ENCODE measurements at places on chromosomes 4 and X.

DNA sequence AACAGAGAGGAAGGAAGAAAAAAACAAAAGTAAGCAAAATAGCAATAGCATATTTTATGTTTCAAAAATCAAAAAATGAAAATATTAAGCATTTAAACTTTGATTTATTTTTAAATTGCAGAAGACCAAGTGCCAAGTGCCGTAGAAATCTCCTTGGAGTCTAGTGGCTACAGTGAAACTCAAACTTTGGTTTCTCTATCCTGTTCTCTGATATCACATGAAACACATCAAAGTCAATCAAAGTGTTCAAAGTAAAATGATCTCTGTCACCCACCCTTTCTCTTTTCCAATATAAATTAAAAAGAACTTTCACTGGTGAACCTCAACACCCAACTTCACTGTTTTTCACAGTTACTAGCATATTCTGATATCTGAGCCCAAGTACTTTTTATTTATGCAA is 81.1 kb downstream of the HADH start:
- DNase-seq = no peak

DNA sequence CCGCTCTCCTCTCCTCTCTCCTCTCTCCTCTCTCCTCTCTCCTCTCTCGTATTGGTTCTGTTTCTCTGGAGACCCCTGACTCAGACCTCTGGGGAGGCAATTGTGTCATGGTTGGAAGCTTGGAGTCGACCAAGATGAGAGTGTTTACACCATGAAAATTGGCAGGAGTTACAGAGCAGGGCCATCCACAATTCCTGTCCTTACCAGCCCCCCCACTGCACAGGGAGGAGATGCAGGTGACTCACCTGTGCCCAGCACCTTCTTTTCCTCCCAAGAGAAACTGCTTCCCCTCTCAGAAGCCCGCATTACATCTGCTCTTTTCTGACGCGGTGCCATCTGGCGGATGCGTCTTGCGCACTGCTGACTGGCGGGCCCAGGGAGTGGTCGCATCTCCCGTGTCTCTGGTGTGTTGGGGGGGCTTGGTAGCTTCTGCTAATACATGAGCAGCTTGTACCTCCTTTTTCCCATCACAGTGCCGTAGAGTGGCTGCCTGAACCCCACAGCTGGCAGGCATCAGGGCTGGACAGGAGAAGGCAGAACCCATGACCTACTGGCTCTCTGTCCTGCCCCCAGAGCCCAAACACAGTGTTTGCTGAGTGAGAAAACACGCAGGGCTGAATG is 31.4 kb upstream of the GPR78 start:
- DNase-seq = no peak

GRCh38 chr4:145937971-145938611 is 532 bp downstream of the ZNF827 start:
- DNase-seq = no peak

DNA sequence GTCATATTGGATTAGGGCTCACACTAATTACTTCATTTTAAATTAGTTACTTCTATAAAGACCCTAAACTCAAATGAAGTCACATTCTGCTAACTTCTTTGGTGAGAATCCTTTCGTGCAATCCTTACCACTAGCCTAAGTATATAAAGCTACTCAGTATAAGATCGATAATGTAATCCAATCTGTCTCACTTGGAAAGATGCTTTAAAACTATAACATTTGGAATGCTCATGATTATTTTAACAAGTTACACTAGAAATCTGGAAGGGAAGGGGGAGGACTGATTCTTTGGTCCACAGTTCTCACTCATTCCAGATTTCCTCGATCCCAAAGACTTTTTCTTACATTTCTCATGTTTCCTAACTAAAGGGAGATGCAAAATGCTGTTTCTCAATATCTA is 336.4 kb upstream of the SLIT2 start:
- DNase-seq = no peak

- DNase-seq = no peak
Observed at GRCh38 chr4:47469951-47470350, 6.4 kb upstream of the COMMD8 start.

DNA sequence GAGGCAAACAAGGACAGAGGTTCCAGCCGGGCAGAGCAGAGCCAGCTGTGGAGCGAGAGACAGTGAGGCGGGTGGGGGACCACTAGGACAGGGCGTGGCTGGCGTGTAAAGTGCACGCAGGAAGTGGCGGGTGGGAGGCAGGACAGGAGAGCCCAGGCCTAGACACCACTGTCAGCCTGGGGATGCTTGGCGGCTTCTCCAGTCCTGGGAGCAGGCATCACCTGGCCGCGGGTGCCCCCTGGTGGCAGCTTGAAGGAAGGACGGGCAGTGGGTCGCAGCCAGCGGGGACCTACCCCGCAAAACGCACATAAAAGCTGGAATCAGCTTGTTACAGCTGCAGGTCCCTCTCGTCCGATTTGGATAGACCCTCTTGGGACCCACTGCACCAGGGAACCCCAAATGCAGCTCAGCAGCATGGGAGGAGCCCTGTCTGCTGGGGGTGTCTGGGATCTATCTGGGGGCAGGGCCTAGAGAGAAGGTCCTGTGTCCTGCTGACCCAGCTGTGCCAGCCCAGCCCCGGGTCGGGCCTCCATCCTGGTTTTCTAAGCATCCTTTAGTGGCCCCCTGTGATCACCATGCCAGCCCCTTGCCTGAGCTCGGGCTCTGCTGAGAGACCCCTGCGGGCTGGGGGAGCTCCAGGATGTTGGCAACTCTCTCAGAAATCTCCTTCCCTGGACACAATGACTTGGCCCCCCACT is 57.7 kb downstream of the WFS1 start:
- peak; percentile 48 for DNase-seq

DNA sequence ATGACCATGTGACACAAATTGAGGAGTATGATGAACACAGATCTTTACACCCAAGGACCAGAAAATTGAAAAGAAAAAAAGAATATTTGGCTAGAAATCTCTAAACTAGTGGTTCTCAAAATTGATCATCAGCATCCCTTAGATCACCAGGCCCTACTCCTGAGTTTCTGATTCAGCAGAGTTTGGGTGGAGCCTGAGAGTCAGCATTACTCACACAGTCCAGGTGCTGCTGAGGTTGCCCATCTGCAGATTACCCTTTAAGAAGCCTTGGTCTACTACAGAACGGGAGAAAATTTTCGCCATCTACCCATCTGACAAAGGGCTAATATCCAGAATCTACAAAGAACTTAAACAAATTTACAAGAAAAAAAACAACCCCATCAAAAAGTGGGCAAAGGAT is 182.8 kb downstream of the MOSPD2 start:
- no peak for DNase-seq

DNA sequence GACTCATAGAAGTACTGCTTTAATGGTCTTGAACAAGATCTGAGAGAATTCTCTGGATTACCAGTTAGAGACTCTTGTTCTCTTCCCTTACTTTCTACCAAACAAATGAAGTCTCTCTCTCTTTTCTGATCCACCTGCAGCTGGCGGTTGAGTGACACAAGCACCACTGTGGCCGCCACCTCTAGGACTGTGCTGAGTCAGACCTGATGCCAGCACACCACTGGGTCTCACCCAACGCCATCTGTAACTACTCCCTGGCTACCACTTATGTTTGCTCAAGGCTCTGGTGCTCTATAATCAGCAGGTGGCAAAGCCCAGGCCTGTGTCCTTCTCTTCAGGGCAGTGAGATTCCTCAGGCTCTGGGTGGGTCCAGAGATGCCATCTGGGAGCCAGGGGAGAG is 1173.5 kb downstream of the RPA4 start:
- no peak for DNase-seq

DNA sequence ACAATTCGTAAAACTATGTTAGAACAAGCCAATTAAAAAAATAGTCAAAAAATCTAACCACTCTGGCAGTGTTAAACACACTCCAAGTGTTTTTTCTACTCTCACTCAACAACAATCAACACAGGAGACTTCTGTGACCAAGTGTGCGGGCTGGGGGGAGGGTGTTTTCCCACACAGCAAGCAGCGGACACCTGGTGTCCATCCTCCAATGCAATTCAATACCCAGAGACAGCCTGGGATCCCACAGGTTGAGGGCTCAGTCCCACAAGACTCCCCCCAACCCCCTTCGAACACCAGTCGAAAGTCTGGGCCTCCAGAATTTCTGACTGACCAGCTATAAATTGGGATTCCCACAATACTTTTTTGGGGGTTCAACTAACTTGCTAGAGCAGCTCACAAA is 8.3 kb upstream of the PIM2 start:
- no peak for DNase-seq

DNA sequence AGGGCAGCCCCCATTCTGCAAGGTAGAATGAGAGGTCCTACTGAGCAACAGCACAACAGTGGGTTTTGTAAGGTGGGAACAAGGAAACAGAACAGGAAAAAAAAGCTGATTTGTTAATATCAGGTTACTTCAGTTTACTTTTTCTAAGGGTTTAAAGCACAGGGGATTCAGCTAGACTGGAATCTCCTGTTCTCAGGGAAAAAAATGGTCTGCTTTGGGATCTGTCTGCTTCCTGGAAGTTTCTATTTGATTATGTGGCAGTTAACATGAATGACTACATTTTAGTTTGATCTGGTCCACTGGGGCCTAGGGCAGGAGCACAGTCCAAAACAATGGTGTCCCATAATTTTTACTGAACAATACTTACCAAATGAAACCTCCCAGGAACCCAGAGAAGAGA is 104.6 kb downstream of the FBXW7 start:
- DNase-seq = no peak

- no peak for DNase-seq
Observed at GRCh38 chrX:16433021-16433420, 216.9 kb upstream of the S100G start.

DNA sequence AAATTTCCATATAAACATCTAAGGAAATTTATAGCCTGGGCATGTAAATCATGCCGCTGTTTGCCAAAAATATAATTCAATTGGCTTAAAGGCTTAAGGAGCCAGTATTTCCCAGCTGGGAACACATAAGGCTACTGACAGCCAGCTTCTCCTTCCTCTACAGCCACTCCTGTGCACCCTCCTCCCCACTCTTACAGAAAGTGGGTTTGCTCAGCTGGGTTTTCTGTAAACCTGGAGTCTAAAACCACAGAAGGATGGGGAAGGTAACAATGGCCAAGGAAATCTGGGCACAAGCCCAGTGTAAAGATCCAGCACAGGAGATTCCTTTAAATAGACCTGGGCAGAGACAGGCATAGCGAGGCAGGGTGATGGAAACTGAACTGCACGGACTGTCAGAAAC is 18.5 kb downstream of the ACSL1 start:
- no peak for DNase-seq

DNA sequence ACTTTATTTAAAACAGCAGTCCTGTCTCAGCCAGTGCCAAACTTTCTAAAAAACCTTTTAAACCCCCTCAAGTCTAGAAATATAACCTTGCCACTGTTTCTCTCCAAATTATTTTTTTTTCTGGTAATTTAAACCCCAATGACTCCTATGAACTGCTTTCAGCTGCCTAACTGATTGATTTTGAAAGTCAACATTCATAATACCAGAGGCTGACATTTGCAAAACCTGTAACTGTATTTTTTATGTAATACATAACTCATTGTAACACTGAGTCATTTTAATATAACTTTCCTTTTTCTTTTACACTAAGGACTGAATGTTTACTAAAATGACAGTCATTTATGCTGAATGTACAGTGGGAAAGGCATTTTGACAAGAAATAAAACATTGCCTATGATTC is 19.1 kb upstream of the EGFL6 start:
- no peak for DNase-seq

DNA sequence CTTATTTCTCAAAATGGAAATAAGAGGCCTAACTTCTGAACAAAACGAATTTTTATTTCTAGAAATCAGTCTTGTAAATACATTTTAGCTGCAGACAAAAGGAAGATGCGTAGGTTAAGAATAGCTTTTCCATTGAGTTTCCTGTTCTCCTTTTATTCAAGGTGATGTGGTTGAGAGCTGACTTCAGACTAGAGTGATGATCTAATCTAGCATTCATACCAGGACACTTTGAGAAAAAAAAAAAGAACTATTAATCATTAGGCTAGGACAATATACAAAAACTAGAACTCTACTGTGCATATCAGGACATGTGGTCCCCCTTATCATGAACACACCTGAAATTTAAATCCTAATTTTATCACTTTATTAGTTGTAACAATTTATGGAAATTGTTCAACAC is 884.5 kb upstream of the EPHA5 start:
- DNase-seq = no peak

- no peak for DNase-seq
Observed at GRCh38 chr4:162644346-162644745, 480.5 kb upstream of the FSTL5 start.

DNA sequence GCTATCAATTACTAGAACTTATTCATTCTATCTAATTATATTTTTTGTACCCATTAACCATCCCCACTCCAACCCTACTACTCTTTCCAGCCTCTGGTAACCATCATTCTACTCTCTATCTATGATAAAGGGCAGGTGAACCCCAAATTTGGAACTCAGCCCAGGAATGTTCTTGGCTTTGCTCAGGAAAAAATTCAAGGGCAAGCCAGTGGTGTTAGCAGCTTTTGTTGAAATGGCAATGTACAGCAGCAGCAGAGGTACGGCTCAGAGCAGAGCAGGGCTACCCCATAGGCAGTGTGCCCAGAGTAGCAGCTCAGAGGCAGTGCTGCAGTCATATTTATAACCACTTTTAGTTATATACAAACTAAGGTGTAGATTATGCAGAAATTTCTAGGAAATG is 138.2 kb downstream of the RNF150 start:
- DNase-seq = no peak

DNA sequence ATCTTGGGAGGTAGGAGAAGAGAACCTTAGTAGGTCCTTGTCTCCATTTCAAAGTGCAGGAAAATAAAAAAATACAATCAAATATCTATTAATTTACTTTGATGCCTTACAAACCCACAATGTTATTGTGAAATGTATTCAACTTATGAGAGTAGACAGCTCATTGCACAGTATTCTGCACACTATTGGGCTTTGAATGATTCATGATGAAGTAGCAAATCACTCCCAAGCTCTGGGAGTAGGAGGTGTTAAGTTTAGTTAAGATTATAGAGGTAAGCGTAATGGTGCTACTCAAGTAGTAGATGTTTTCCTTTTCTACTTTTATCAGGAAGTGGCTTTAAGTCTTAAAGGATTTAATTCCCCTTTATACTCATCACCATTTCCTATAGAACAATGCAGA is 32.8 kb upstream of the TMPRSS11A start:
- no peak for DNase-seq

DNA sequence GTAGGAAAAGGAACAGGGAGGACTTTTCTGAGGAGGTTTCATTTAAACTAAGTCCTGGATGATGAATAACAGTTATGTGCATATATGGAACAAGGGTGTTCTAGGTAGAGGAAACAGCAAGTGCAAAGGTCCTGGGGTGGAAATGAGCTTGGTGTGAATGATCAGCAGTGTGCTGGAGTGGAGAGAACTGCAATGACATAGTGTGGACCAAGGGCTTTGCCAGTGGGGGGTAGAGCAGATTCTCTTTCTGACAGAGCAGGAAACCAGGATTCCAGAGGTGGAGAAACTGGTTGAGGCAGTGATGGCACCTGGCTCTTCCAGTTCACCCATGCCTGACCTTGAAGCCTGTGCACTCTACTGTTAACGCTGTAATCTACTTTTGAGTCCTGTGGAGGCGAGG is 1.7 kb downstream of the PPP1R3F start:
- no peak for DNase-seq

Measured in stimulated activated CD4-positive, alpha-beta T cell treated with anti-CD3 and anti-CD28 coated beads, Interleukin-1b, Interleukin-23, amount 100 ng/mL, for 1 hour (primary cell).